ENCODE measurements at places on chromosomes 4 and X. TPM values are rescaled to one million over a fixed set of nuclear protein-coding genes. Genes with fewer than 3 reads are reported as not detected.

GRCh38 chrX:38970845-38971244 is 169.6 kb downstream of the MID1IP1 start:
- no peak for ATAC-seq
- no peaks in the 10 kb centered on the region for H3K4me1 ChIP-seq
- no peak overlapping the region for H3K4me3 ChIP-seq
- no peak overlapping the region for H3K27ac ChIP-seq
- no peaks in the 10 kb centered on the region for H3K36me3 ChIP-seq

- H3K4me1 ChIP-seq = no peaks in the 10 kb centered on the region
- no peak for ATAC-seq
- no peak overlapping the region for H3K27ac ChIP-seq
Measured at GRCh38 chr4:83234902-83235644, 49.5 kb downstream of the COQ2 start.

DNA sequence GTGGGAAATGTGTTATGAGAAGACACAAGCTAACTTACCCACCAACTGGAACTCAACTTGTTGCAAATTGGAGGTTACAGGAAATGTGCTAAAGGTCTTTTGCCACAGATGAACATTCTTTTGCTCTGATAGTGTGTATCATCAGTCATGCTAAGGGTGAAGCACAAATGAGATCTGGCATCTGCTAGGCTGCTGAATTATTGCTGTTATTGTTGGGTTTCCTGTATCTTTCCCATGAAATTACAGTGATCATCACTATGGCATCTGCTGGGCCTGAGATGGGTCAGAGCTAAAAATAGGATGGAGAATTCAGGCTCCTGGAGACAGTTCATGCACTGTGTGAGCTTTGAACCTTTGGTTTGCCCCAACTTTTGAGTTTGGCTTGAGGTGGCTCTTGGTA is 124.5 kb downstream of the NPNT start:
- H3K27me3 ChIP-seq = no peaks in the 10 kb centered on the region
- H3K27ac ChIP-seq = no peak overlapping the region
- ATAC-seq = no peak
- H3K4me1 ChIP-seq = no peaks in the 10 kb centered on the region
- H3K36me3 ChIP-seq = no peaks in the 10 kb centered on the region

- peaks cover 29% of the 10 kb centered on the region for H3K36me3 ChIP-seq
- no peak overlapping the region for H3K4me3 ChIP-seq
- H3K27me3 ChIP-seq = no peaks in the 10 kb centered on the region
- H3K4me1 ChIP-seq = no peaks in the 10 kb centered on the region
- no peak for ATAC-seq
Measured at GRCh38 chr4:99927566-99927965, 18.9 kb downstream of the DNAJB14 start.

GRCh38 chr4:45518832-45519231 is 605.0 kb downstream of the GABRG1 start:
- H3K27ac ChIP-seq = no peak overlapping the region
- no peaks in the 10 kb centered on the region for H3K4me1 ChIP-seq
- no peak overlapping the region for H3K4me3 ChIP-seq
- no peaks in the 10 kb centered on the region for H3K36me3 ChIP-seq
- H3K27me3 ChIP-seq = no peaks in the 10 kb centered on the region

DNA sequence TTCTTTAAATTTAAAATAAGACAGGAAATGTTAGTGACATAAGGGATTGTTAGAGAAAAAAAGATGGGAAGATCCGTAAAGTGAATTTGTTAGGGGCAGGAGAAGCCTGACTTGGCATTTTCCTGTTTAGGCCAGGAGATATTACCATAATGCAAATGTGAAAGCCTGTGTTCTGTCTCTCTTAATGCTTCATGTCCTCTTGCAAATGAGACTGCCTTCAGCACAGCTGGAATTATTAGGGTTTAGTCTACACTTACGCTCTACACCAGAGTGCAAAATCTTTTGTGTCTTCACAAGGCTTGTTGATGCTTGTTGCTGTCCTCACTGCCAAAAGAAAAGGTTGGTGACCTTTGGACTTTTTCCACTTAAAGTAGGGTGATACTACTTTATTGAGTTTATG is 56.8 kb downstream of the JADE1 start:
- peaks cover 4% of the 10 kb centered on the region for H3K36me3 ChIP-seq
- H3K27ac ChIP-seq = no peak overlapping the region
- H3K27me3 ChIP-seq = no peaks in the 10 kb centered on the region

DNA sequence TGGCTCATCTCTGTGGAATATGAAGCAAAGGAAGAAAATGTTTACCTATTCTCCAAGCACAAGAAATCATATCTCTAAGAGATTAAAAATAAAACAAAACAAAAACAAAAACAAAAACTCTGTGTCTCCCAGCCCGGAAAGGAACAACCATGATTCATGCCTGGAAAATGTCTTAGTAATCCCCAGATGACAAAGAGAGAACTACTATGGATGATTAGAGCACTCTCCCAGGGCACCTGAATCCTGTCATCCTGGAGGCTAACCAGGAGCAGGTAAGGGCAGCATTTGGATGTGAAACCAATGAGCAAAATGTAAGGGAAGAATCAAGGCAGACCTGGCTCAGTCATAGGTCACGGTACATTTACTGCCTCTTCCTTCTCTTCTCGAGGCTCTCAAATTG is 1.7 kb upstream of the AKAP4 start:
- H3K4me3 ChIP-seq = no peak overlapping the region
- H3K27ac ChIP-seq = no peak overlapping the region
- no peaks in the 10 kb centered on the region for H3K36me3 ChIP-seq
- H3K27me3 ChIP-seq = no peaks in the 10 kb centered on the region

DNA sequence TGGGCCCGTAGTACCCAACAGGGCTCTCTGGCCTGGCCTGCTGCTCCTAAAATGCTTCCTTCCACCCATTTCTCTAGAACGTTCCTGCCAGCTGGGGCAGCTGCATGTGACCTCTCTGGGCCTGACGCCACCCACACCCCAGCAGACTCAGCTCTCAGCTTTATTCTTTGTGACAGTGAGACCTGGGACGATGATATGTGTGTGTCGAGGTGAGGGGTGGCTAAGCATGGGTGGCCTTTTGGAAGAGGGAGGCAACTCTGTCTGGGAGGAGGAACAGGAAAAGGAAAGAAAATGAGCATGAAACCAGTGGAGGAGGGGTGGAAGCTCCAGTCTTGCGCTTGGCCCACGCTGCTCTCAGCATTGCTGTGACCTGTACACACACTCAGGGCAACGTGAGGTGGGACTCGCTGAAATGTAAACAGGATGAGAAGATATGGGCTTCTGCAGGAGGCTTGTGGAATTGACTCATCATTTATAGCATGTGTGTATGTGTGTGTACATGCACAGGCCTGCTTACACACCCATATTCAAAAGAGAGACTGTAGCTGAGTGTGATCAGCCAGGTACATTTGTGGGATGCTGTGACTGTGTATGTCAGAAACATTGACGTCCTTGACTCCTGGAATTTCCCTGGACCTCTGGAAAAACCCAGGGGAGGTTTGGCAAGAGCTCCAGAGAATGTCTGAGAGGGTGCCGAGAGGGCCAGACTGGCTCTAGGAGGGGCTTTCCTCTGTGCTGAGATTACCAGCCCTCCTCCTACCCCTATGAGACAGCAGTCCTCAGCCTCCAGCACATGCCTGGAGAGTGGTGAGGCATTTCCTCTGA is 137.9 kb downstream of the PJA1 start:
- no peak overlapping the region for H3K27ac ChIP-seq
- H3K4me1 ChIP-seq = no peaks in the 10 kb centered on the region
- no peaks in the 10 kb centered on the region for H3K27me3 ChIP-seq
- ATAC-seq = no peak
- no peaks in the 10 kb centered on the region for H3K36me3 ChIP-seq

DNA sequence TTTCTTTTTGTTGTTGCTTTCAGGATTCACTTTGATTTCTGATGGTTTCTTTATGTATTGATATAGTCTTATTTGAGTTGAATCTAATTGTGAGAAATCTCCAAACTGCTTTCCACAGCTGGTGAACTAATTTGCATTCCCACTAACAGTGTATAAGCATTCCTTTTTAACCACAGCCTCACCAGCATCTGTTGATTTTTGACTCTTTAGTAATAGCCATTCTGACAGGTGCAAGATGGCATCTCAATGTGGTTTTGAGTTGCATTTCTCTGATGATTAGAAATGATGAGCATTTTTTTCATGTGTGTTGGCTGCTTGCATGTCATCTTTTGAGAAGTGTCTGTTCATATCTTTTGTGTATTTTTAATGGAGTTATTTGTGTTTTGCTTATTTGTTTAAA is 1023.1 kb downstream of the SH3BGRL start:
- H3K36me3 ChIP-seq = no peaks in the 10 kb centered on the region
- no peaks in the 10 kb centered on the region for H3K4me1 ChIP-seq

- no peak overlapping the region for H3K4me3 ChIP-seq
- no peaks in the 10 kb centered on the region for H3K36me3 ChIP-seq
- H3K27me3 ChIP-seq = no peaks in the 10 kb centered on the region
- H3K27ac ChIP-seq = peak overlapping the region; percentile 96
- ATAC-seq = peak; percentile 93
Measured at GRCh38 chr4:87530868-87531267, 1.7 kb upstream of the SPARCL1 start.

DNA sequence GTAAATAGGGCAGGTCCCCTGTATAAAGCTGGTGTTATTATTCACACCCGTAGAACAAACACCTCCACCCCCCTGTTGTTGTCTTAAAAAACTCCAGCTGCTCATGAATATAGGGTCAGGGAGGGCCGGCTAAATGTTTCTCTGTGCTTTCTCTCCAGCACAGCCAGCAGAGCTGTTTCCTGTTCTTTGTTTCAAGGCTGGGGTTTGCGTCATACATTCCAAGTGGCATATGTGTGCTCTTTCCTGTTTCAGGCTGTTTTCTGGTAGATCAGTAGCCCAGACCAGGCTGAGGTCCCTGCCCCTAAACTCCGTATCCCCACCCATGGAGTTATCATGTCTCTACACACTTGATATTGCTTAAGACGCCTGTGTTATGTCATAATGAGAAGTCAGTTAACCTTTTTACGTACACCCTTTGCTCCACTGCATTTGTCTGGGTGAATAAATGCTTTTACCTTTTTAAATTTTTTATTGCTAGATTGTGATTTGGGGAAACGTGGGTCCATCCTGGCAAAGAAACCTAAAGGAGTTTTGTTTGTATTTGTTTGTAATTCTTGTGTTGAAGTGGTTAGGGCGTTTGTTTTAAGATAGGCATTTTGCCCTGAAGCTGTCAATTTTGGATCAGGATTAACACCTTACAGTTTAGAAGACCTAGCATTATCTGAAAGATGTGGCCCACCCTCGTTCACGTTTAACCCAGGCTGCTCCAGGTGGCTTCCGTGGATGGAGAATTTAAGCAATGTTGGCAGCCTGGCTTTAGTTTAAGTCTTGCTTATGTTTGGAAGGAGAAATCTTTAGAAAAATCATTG is 3.3 kb downstream of the KLF3 start:
- H3K4me3 ChIP-seq = peak overlapping the region; percentile 87
- H3K27ac ChIP-seq = peak overlapping the region; percentile 97
- no peaks in the 10 kb centered on the region for H3K27me3 ChIP-seq
- H3K4me1 ChIP-seq = peaks cover 37% of the 10 kb centered on the region
- no peaks in the 10 kb centered on the region for H3K36me3 ChIP-seq

GRCh38 chrX:66018585-66019309 is 21.1 kb downstream of the VSIG4 start:
- H3K4me3 ChIP-seq = no peak overlapping the region
- H3K4me1 ChIP-seq = no peaks in the 10 kb centered on the region
- H3K27me3 ChIP-seq = no peaks in the 10 kb centered on the region
- ATAC-seq = no peak
- H3K36me3 ChIP-seq = no peaks in the 10 kb centered on the region

- H3K27me3 ChIP-seq = no peaks in the 10 kb centered on the region
- no peak overlapping the region for H3K4me3 ChIP-seq
- no peaks in the 10 kb centered on the region for H3K4me1 ChIP-seq
- no peak for ATAC-seq
- H3K36me3 ChIP-seq = no peaks in the 10 kb centered on the region
Measured at GRCh38 chr4:15757054-15757453, 21.1 kb upstream of the CD38 start.

MGAT4D gene
- total RNA-seq = not detected

VCX gene
- total RNA-seq = not detected

PJA1 gene
- 23.3 TPM for total RNA-seq
